ENCODE measurements at places on chromosomes 6 and 20.

DNA sequence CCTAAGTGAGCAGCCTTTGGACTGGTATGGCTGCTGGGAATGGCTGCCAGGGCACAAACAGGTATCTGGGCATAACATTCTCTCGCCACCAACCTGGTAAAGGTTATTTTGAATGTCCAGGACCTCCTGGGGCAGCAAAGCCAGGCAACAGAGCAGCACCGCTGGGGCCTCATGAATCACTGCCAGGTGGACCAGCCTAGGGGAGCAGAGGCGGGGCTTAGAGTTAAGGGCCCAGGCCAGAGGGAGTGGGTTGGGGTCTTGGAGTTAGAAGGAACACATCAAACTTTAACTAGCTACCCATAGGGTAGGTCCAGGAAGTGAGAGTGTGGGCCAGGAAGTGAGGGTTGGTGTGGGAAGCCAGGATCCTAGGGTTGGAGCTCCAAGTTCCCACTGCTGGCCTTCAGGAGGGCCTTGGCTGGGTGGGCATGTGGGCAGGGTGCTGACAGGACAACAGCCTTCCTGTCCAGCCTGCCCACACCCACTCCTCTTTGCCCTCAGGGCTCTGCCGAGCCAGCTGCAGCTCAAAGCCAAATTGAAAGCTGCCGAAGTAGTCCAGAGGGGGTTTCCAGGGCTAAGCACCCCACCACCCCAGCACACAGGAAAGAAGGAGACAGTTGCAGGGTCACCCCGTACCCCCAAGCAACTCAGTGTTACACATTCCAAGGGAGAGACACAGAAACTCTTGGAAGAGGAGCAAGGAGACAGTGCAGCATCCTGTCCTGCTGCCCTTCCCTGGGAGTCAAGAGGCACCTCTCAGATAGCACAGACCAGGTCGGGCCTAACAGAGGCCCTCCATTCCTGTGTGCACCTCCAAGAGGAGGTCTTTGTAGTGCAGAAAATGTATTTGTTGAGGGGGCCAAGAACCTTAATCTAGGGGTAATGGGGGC is 2.6 kb downstream of the NFKBIE start:
- DNase-seq: no peak

DNA sequence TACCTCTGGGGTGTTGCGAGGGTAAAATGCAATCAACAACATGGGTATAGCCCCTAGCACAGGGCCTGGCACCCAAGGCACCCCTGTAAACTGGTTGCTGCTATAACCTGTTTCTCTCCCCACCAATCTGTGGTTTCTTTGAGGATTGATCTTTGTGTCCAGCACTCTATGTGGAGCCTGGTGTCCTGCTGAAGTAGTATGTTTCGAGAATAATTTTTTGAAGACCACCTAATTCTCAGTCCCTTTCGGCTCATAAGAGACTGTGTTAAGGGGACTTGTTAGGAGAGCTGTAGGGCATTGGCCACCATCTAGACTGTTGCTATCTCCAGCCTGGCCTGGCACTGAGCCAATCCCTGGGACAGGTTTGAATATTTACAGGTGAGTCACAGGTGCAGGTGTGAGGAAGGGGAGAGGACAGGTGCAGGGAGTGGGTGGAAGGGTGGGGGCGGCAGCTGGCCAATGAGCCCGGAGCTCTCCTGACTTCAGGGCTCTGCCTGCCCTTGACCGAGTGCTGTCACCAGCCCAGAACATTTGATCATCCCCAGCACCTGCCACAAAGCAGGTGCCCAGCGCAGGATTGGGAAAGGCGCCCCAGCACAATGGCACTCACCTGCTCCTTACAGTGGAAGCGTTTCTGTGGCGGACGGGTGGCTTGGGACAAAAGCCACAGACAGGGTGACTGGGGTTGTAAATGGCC is 8.1 kb upstream of the C20orf144 start:
- no peak for DNase-seq

- DNase-seq: no peak
Observed at GRCh38 chr6:69026715-69027114, 391.6 kb downstream of the ADGRB3 start.

GRCh38 chr20:38358556-38358955 is 12.3 kb downstream of the LBP start:
- no peak for DNase-seq

DNA sequence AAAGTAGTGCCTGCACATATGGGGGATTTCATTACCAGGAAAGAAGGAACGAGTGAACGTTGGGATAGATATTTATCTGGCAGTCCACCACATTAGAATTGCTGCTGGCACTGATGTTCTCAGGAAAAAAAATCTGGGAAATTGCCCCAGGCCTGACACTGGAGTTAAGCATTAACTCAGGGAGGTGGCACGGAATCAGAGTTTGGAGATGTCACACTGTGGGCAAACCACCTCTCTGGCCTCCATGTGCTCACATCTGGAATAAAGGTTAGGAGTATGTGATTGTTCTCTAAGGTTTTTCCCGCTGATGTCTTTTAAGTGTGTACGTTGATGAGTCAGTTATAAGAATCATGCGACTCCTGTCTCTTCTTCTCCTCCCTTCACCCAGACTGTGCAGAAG is 7.9 kb downstream of the TGM3 start:
- DNase-seq: no peak

GRCh38 chr6:134253681-134254080 is 64.2 kb downstream of the SGK1 start:
- DNase-seq: no peak

- DNase-seq: no peak
Observed at GRCh38 chr6:121297694-121298093, 36.6 kb downstream of the TBC1D32 start.

DNA sequence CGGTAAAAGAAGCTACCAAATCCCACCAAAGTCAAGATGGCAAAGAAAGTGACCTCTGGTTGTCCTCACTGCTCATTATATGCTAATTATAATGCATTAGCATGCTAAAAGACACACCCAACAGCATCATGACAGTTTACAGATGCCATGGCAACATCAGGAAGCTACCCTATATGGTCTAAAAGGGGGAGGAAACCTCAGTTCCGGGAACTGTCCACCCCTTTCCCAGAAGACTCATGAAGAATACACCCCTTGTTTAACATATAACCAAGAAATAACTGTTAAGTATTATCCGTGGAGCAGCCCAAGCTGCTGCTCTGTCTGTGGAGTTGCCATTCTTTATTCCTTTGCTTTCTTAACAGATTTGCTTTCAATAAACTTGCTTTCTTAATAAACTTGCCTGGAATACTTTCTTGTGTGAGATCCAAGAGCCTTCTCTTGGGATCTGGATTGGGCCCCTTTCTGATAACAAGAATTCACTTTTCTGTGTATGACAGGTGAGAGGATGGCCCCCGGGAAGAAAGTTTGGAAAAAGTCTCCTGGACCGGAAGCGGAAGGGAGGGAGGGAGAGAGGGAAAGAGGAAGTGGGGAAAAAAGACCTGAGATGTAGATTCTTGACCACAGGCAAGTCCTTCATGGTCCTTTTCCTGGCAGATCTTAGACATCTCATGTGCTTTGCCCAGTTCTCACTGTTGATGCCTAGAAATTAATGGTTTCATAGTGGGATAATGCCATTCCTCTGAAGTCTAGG is 146.7 kb upstream of the ID4 start:
- no peak for DNase-seq

DNA sequence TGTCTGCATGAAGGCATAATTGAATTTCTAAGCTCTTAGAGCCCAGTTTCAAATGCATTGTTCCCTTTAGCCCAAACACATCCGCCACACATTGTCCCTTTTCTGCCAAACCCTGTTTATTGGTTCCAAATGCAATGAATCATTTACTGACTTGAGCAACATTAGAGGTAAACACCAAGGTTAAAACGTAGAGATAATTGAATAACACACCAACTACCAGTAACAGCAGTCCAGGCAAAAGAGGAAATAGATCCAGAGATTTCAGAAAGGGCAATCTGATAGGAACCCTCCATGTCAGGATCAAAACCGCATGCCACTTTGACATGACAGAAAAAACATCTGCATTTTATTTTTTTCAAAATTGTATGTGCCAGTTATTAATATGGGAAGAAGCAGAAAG is 114.8 kb downstream of the PKHD1 start:
- peak; percentile 38 for DNase-seq

GRCh38 chr20:54276577-54277169 is 68.8 kb downstream of the PFDN4 start:
- DNase-seq: no peak

DNA sequence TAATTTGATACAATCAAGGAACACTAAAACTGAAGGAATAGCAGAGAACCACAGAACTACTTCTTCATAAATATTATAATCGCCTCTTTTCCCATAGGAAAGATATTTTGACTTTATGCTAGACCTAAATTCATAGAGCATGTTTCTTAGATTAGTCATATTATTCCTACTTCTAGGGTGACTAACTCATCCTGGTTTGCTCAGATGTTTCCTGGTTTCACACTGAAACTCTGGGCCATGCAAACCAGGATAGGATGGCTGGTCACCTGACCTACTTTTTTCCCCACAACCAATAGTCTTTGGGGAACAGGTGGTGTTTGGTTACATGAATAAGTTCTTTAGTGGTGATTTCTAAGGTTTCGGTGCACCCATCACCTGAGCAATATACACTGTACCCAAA is 42.8 kb downstream of the MMS22L start:
- DNase-seq: no peak

DNA sequence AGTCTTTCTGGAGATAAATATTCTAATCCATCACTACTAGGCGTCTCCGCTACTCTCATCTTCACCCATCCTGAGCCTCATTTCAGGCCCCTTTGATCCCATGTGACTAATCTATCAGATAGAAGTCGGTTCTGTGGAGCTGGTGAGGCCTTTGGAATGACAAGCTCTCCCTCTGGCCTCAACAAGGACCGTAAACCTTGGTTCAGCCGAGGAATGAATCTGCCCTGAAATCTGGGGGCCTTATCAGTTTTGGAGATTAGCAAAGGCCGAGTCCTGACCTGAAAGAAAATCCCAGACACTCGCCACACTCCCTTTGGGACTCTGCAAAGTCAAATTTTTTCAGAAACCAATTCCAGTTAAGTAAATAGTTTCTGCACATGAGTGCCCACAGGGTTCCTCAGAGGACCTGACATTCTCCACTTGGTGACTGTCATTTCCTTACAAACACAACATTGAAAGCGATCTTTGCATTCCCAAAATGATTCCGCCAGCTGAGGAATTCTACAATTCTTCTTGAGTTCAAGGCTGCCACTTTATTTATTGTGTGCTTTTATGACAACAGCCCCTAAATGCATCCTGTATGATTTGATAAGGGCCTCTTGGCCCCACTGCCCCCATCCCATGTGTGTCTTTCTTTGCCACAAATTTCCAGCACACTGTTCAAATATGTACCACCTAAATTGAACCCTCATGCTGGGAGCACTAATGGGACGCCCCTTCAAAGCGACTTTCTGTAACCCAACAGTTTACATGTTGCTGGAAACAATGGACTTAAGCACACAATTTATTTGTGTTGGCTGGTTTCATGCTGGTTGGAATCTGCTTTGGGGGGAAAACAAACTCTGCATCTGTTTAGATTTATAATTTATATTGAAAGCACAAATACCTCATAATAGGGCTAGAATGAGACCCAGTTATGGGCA is 10.0 kb upstream of the RIPOR3 start:
- no peak for DNase-seq

DNA sequence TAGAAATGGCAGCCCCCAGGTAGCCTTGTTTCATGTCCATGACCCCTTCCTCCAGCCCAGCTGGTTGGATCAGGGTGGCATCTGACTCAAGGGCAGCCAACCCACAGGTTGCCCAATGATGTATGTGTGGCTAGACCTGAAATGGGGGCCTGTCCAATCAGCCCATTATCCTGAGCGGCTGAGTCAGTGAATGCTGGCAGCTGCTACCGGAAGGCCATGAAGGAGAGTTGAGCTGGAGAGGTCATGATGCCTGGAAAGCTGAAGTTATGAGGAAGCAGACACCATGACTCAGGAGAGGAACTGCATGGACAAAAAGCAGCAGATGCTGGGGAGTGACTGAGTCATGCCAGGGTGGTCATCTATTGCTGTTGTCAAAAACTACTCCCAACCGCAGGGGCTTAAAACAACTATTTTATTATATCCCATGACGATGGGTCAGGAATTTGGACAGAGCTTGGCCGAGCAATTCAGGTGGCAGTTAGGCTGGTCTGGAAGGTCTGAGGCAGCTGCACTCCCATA is 67.3 kb downstream of the MDGA1 start:
- DNase-seq: no peak

GRCh38 chr6:163620670-163621330 is 206.3 kb downstream of the QKI start:
- no peak for DNase-seq

GRCh38 chr20:9070304-9070703 is 1.4 kb downstream of the PLCB4 start:
- DNase-seq: no peak

DNA sequence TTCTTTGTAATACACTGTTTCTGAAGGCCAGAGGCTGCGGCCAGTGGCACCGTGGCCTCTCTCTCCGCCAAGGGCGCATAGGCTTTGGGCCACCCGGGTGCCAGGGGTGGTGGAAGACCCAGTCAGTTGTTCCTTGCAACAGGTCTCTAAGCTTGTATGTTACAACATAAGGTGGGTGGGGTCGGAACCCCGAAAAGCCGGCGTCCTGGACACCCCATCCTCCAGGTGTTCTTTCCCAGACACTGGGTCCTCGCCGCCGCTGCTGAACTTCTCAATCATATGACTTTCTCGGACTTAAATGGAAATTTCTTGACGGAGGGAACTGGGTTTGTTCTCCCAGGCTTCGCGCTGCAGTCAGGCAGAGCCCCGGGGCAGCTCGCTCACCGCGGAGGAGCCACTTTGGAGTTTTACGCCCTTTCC is 983 bp upstream of the KCNQ5 start:
- no peak for DNase-seq

- no peak for DNase-seq
Observed at GRCh38 chr6:37373822-37374471, 20.2 kb downstream of the RNF8 start.

DNA sequence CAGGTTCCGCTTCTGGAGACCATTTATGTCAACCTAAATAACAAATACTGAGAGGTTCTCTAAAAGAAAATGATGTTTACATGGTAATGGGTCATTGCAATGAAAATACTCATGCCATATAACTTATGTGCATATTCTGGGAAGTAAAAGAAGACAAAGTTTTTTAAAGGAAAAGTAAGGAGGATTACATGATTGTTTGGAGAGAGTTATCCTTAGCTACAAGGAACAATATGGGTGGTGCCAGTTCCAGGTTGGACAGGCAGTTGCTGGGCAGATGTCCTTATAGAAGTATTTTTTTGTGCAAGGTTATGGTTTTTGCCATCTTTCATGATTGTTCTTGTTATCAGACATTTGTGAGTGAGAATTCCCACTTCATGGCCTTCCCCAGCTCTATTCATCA is 52.5 kb downstream of the MRAP2 start:
- no peak for DNase-seq

Measured in BE2C (cell line).